ENCODE measurements at places on chromosomes 1 and 21.

GRCh38 chr1:199041173-199041914 is 402.5 kb downstream of the PTPRC start:
- DNase-seq = no peak

- DNase-seq = no peak
Measured at GRCh38 chr21:38527737-38528136, 29.5 kb upstream of the ERG start.

GRCh38 chr21:39083377-39084008 is 99.8 kb downstream of the PSMG1 start:
- no peak for DNase-seq

GRCh38 chr1:167938080-167938636 is 1.3 kb upstream of the MPC2 start:
- no peak for DNase-seq

- no peak for DNase-seq
Measured at GRCh38 chr1:194717334-194717733, 1530.9 kb upstream of the B3GALT2 start.

DNA sequence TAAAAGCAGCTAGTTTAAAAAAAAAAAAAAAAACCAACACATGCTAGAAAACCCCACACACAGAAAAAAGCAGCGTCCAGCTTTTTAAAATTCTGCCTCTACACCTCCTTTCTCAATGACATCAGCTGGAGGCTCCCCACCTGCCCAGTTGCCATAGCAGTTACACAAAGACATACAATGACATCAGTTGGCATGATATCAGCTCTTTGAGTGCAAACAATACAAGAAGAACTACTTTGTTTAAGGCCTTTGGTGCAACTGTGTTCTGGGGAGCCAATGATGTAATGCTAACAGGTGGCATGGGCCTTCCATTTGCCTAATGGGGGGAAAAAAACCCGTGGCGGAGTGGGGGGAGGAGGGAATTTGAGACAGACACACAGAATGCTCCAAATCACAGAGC is 32.9 kb downstream of the DUSP10 start:
- DNase-seq = no peak

DNA sequence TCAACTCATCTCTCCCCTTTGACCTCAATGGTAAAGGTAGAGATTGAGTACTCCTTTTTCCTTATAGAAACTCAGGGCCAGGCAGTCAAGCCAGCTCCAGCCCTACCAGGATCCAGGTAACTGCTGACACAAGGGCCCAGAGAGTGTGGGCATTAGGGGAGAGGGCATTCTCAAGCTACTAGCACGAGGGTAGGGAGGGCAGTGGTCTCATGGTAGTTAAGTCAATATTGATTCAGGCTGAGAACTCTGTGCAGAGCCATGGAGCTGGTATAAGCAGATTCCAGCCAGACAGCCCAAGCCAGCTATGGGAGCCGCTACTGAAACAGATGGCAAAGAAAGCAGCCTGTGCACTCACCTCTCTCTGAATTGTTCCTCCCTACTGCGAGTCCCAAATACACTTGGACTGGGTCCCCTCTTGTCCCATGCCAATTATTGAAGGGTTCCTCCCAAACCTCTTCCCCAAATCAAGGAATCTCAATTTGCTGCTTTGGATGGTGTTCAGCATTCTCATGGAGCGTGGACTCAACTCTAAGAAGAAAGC is 2.8 kb downstream of the PI4KB start:
- no peak for DNase-seq

- no peak for DNase-seq
Measured at GRCh38 chr1:8092657-8093056, 66.5 kb upstream of the ERRFI1 start.

GRCh38 chr1:114428083-114428754 is 82.8 kb downstream of the TRIM33 start:
- no peak for DNase-seq

DNA sequence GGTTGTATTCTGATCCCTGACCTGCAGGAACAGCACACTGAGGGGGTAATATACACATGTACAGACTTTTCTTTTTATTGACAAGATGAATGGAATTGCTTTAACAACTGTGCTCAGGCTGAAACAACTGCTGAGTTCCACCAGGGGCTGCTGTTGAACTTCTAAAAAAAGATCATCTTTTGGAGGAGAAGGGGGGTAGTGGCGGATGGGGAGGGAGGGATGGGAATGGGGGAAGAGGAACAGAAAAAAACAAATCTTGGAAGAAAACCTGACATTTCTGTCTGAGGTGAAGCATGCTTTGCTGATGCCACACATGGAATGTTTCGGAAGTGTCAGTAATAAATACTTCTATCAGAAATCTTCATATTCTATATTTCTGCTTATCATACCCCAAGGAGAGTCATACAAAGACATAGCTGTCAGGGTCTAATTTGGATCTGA is 75.0 kb downstream of the RWDD3 start:
- DNase-seq = no peak

- DNase-seq = no peak
Measured at GRCh38 chr1:111696330-111696729, 42.9 kb downstream of the INKA2 start.

DNA sequence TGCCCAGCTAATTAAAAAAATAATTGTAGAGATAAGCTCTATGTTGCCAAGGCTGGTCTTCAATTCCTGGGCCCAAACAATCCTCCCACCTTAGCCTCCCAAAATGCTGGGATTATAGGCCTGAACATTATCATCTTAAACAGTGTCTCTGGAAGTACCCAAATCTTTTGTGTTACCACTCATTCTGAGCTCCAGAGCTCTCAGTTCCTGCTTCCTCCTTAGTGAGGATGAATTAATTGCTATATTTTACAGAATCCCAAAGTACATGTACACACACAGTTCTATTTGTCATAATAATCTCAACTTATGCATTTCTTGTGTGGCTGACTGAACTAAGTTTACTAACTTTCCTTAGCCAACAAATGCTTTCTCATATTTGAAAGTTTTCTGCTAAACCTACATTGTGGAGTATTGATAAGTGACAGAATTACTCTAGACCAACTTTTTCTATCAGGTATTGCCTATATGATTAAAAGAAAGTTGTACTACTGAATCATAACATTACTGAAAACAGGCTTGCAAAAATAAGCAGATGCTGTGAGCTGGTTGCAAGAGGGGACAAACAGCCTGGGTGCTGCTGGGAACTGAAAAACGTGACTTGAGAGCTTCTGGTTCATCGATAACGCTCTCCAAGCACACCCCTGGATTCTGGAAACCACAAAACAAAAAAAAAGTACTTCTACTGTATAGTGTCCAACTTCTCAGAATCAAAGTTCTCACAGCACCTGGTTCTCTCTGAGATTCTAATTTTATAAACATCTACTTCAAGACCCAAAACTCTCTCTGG is 15.3 kb downstream of the VAV3 start:
- DNase-seq = no peak

- no peak for DNase-seq
Measured at GRCh38 chr1:211480941-211481545, 10.9 kb downstream of the RD3 start.

All from stimulated activated CD8-positive, alpha-beta memory T cell treated with anti-CD3 and anti-CD28 coated beads, Interleukin-4, amount 100 ng/mL, for 1 hour (primary cell).